Esophagus squamous epithelium (tissue), 5 donors: ENCODE measurements at places on chromosomes 5 and 9.
A peak's percentile ranks its signal among the peaks of the same experiment; 100 is the strongest.

- no peak overlapping the region for H3K4me3 ChIP-seq
- no peak for DNase-seq
- no peaks in the 10 kb centered on the region for H3K27me3 ChIP-seq
- no peaks in the 10 kb centered on the region for H3K36me3 ChIP-seq
- peaks cover 29% of the 10 kb centered on the region for H3K4me1 ChIP-seq
These were observed 90.9 kb downstream of the PDE6A start for GRCh38 chr5:149853701-149854100.

DNA sequence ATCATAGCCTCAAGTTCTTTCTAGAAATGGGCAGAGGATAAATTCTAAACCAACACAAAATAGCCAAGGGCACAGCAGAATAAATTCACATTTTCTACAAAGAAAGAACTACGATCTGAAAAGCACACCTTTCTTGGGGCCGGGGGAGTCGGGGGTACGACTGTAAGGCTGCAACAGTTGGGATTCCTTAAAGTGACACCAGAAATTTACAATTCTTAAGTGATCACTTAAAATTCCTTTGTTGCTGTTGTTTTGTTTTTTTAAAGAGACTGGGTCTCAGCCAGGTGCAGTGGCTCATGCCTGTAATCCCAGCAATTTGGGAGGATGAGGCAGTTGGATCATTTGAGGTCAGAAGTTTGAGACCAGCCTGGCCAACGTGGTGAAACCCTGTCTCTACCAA is 95.8 kb downstream of the CDK5RAP2 start:
- peaks cover 15% of the 10 kb centered on the region for H3K4me1 ChIP-seq
- H3K27me3 ChIP-seq = no peaks in the 10 kb centered on the region
- H3K36me3 ChIP-seq = no peaks in the 10 kb centered on the region
- DNase-seq = no peak

DNA sequence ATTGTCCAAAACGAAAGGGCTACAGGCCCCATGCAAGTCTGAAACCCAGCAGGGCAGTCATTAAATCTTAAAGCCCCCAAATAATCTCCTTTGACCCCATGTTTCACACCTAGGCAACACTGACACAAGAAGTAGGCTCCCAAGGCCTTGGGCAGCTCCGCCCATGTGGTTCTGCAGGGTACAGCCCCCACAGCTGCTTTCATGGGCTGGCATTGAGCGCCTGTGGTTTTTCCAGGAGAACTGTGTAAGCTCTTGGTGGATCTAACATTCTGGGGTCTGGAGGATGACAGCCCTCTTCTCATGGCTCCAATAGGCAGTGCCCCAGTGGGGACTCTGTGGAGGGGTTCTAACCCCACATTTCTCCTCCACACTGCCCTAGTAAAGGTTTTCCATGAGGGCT is 623.5 kb downstream of the PRR16 start:
- no peak overlapping the region for H3K27ac ChIP-seq
- DNase-seq = no peak
- H3K4me1 ChIP-seq = no peaks in the 10 kb centered on the region
- no peak overlapping the region for H3K4me3 ChIP-seq

GRCh38 chr5:69242215-69242927 is 7.7 kb downstream of the CDK7 start:
- H3K27ac ChIP-seq = no peak overlapping the region
- H3K27me3 ChIP-seq = no peaks in the 10 kb centered on the region
- no peak overlapping the region for H3K4me3 ChIP-seq
- peaks cover 43% of the 10 kb centered on the region for H3K4me1 ChIP-seq

DNA sequence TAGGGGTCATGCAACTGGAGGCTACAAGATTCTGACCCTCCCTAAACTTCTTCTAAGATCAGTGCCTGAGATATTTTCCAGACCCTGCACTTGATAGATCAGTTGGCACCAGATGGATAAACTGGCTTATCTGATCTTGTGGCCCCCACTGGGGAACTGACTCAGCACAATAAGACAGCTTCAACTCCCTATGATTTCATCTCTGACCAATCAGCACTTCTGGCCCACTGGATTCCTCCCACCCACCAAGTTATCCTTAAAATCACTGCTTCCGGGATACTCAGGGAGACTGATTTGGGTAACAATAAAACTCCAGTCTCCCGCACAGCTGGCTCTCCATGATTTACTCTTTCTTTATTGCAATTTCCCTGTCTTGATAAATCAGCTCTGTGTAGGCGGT is 2180.4 kb upstream of the WWC1 start:
- H3K27ac ChIP-seq = no peak overlapping the region
- H3K36me3 ChIP-seq = no peaks in the 10 kb centered on the region
- no peak overlapping the region for H3K4me3 ChIP-seq
- H3K4me1 ChIP-seq = no peaks in the 10 kb centered on the region
- no peak for DNase-seq

DNA sequence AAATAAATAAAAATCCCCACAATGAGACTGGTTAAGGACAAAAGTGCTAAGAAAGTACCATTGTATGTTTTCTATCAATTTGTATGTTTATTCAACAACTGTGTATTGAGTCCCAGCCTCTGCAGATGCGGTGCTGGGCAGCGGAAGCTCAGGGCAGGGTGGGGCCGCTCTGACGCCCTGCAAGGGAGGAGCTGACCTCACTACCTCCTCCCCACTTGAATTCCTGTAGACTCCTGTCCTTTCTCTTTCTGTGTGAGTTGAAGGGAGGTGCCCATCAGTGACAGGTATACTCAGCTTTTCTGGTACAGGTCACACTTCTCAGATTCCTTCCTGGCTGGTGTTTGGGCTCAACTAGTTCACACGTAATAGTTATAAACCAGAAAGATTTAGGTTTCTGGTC is 27.0 kb downstream of the ANGPTL2 start:
- H3K27me3 ChIP-seq = no peaks in the 10 kb centered on the region
- peaks cover 17% of the 10 kb centered on the region for H3K4me1 ChIP-seq
- no peak overlapping the region for H3K4me3 ChIP-seq
- H3K36me3 ChIP-seq = peaks cover 38% of the 10 kb centered on the region
- no peak overlapping the region for H3K27ac ChIP-seq

GRCh38 chr9:126203313-126203712 is 123.3 kb upstream of the MVB12B start:
- no peaks in the 10 kb centered on the region for H3K27me3 ChIP-seq
- no peak overlapping the region for H3K4me3 ChIP-seq
- no peaks in the 10 kb centered on the region for H3K36me3 ChIP-seq
- no peak for DNase-seq

- no peak overlapping the region for H3K4me3 ChIP-seq
- H3K36me3 ChIP-seq = no peaks in the 10 kb centered on the region
- H3K4me1 ChIP-seq = peaks cover 3% of the 10 kb centered on the region
These were observed 3.5 kb downstream of the SNCAIP start for GRCh38 chr5:122315521-122315920.

DNA sequence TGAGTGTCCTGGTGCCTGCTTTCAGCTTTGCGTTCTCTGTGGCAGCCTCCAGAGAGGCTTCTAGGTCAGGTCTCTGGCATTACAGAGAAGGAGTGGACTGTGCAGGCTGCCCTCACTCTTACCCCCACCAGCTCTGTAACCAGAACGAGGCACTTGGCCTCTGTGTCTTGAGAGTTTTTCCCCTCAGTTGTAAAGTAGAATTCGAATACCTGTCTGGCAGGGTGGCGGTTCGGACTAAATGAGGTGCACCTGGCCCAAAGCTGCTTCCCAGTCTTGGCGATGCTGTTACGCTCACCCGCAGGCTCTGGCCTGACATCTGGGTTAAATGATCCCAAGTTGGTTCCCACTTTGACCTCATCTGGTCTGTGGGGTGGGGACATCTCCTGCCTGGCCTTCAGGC is 40.1 kb downstream of the FAM78A start:
- no peak overlapping the region for H3K4me3 ChIP-seq
- H3K4me1 ChIP-seq = peaks cover 25% of the 10 kb centered on the region
- peaks cover 5% of the 10 kb centered on the region for H3K36me3 ChIP-seq

GRCh38 chr9:70484232-70485130 is 70.0 kb upstream of the KLF9 start:
- H3K36me3 ChIP-seq = no peaks in the 10 kb centered on the region
- H3K4me3 ChIP-seq = no peak overlapping the region
- H3K4me1 ChIP-seq = peaks cover 90% of the 10 kb centered on the region
- DNase-seq = no peak
- H3K27me3 ChIP-seq = no peaks in the 10 kb centered on the region
- H3K27ac ChIP-seq = peak overlapping the region; percentile 66

DNA sequence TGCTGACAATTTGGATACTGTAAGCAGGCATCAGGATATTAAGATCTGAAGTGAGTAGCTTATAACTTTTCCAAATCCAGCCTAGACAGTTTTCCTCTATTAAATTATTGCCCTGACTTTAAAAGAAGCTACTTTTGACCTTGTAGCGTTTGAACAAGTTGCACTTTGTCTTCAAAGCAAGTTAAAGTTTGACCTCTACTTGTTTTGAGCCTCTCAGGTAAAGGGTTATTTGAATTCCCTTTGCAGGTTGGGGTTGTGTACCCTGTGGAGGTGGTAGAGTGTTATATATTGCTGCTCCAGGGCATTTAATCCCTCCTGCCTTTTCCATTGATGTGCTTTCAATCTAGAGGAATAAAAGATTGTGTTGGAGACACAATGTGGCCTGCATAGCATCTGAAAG is 30.1 kb downstream of the FXN start:
- DNase-seq = no peak
- H3K27ac ChIP-seq = no peak overlapping the region
- no peaks in the 10 kb centered on the region for H3K27me3 ChIP-seq
- H3K4me3 ChIP-seq = no peak overlapping the region

GRCh38 chr5:139188558-139189270 is 9.5 kb downstream of the SIL1 start:
- peaks cover 12% of the 10 kb centered on the region for H3K4me1 ChIP-seq
- H3K36me3 ChIP-seq = no peaks in the 10 kb centered on the region
- no peak overlapping the region for H3K27ac ChIP-seq
- H3K4me3 ChIP-seq = no peak overlapping the region

- peaks cover 30% of the 10 kb centered on the region for H3K36me3 ChIP-seq
- H3K27ac ChIP-seq = peak overlapping the region; percentile 72
- H3K4me1 ChIP-seq = no peaks in the 10 kb centered on the region
- no peaks in the 10 kb centered on the region for H3K27me3 ChIP-seq
These were observed 16.3 kb downstream of the NMRK1 start for GRCh38 chr9:75071530-75072122.

- no peak for DNase-seq
- no peaks in the 10 kb centered on the region for H3K27me3 ChIP-seq
- no peak overlapping the region for H3K4me3 ChIP-seq
These were observed 127.7 kb upstream of the PIK3R1 start for GRCh38 chr5:68087866-68088265.

DNA sequence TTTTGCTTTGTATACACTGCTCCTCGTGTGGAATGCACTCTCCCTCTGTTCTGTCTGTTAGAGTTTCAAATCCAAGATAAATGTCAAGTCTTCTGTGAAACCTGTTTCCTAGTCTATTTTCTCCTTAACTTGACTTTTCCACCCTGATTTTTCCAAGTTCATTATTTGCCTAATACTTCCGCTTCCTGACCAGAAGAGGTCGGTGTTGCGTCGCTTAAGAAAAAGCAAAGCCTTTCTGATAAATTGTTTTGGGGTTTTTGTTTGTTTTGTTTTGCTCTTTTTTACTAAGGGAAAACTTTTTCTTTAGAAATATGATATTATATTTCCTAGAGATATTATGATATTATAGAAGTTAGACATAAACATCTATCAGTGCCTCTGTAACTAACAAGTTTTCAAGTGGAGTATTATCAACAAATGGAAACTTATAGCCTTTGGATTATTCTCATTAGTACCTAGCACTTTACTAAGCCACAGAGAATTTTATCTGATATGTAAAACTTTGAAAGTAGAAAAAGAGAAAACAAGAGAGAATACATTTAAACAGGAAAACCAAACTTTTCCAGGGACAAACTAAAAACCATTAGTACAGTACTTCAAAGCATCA is 55.8 kb downstream of the PHAX start:
- no peak for DNase-seq
- no peaks in the 10 kb centered on the region for H3K4me1 ChIP-seq

GRCh38 chr9:137491735-137492432 is 32.8 kb upstream of the NSMF start:
- no peaks in the 10 kb centered on the region for H3K36me3 ChIP-seq
- H3K27ac ChIP-seq = no peak overlapping the region
- DNase-seq = no peak
- H3K4me1 ChIP-seq = no peaks in the 10 kb centered on the region

- no peak overlapping the region for H3K27ac ChIP-seq
- H3K36me3 ChIP-seq = no peaks in the 10 kb centered on the region
- H3K27me3 ChIP-seq = no peaks in the 10 kb centered on the region
- DNase-seq = no peak
These were observed 510.9 kb upstream of the ZNF608 start for GRCh38 chr5:125257057-125257972.

- H3K4me3 ChIP-seq = no peak overlapping the region
- H3K36me3 ChIP-seq = no peaks in the 10 kb centered on the region
- DNase-seq = no peak
These were observed 6.8 kb downstream of the SPOCK1 start for GRCh38 chr5:137492331-137492730.

GRCh38 chr5:102835717-102836116 is 80.6 kb downstream of the PAM start:
- H3K4me3 ChIP-seq = no peak overlapping the region
- H3K27ac ChIP-seq = no peak overlapping the region
- no peak for DNase-seq
- H3K27me3 ChIP-seq = no peaks in the 10 kb centered on the region
- no peaks in the 10 kb centered on the region for H3K4me1 ChIP-seq
- no peaks in the 10 kb centered on the region for H3K36me3 ChIP-seq

DNA sequence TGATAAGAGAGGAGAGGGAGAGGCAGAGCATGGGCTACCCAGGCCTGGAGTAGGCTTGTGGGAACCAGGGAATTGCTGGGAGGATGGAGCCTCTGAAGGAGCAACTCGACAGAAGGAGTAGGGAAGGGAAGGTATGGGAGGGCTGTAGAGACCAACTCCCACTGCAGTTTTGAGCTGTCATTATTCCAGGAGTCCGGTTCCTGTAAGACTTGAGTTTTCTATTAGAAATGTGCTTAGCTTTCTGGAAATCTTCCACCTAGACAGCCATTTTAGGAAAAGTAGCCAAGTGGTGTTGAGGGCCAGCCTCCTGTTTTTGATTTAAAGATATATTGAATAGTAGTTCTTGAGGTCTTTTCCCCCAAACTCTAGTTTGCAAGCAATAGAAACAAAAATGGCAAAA is 323.5 kb downstream of the LRRC70 start:
- no peaks in the 10 kb centered on the region for H3K4me1 ChIP-seq
- no peak overlapping the region for H3K4me3 ChIP-seq
- H3K27ac ChIP-seq = no peak overlapping the region
- H3K36me3 ChIP-seq = no peaks in the 10 kb centered on the region
- DNase-seq = no peak
- no peaks in the 10 kb centered on the region for H3K27me3 ChIP-seq

DNA sequence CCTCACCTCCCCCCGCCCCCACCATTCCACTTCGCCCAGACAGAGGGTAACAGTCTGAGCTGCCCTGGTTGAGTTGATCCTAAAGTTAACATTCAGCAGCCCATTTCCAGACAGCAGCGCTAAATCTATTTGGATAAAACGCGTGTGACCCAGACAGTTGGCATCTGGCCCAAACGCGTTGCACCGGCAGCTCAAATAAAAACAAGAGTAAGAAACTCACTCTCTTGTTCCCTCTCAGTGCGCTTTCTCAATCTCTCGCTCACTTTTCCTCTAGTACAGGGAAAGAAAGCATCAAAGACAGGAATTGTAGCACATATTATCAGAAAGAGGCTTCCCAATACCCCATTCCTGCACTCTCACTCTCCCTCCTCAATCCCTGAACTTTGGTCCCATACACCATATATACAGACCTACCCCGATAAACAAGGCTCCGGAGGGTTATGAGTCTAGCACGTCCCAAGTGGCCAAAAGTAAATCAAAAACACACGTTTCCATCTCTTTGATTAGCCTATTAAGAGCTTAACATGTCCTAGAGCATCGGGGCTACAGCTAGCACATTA is 1.3 kb downstream of the ADAMTS6 start:
- H3K27me3 ChIP-seq = no peaks in the 10 kb centered on the region
- H3K4me1 ChIP-seq = peaks cover 3% of the 10 kb centered on the region
